HFFc6 (cell line): ENCODE measurements at places on chromosomes 13 and 19. TPM values are rescaled to one million over a fixed set of nuclear protein-coding genes. Genes with fewer than 3 reads are reported as not detected.

- H3K27me3 ChIP-seq, result no peaks in the 10 kb centered on the region
- DNase-seq, result no peak
- H3K4me3 ChIP-seq, result no peak overlapping the region
- H3K4me1 ChIP-seq, result no peaks in the 10 kb centered on the region
- H3K27ac ChIP-seq, result no peak overlapping the region
Measured at GRCh38 chr13:39575641-39576238, 27.3 kb downstream of the LHFPL6 start.

- peaks cover 18% of the 10 kb centered on the region for H3K36me3 ChIP-seq
- DNase-seq, result peak; percentile 57
- H3K4me1 ChIP-seq, result peaks cover 42% of the 10 kb centered on the region
- H3K27me3 ChIP-seq, result no peaks in the 10 kb centered on the region
- H3K27ac ChIP-seq, result peak overlapping the region; percentile 94
Measured at GRCh38 chr19:38830039-38830733, 1.4 kb downstream of the ECH1 start.

- peaks cover under 1% of the 10 kb centered on the region for H3K27me3 ChIP-seq
- H3K36me3 ChIP-seq, result no peaks in the 10 kb centered on the region; the same call in 1 of the 2 replicates
- DNase-seq, result peak; percentile 99
- peak within 1 kb of the TSS; percentile 88 for H3K4me3 ChIP-seq
- H3K27ac ChIP-seq, result peak within 1 kb of the TSS; percentile 94
Measured at GRCh38 chr19:48363810-48364597, at the start of the genes SYNGR4 and TMEM143. Gene SYNGR4, plus strand, starts transcription at chr19:48364367. Its CDS starts 1,476 bp downstream, at chr19:48365843. Gene TMEM143, minus strand, starts transcription at chr19:48363940. Its CDS starts 20 bp downstream, at chr19:48363920.

DNA sequence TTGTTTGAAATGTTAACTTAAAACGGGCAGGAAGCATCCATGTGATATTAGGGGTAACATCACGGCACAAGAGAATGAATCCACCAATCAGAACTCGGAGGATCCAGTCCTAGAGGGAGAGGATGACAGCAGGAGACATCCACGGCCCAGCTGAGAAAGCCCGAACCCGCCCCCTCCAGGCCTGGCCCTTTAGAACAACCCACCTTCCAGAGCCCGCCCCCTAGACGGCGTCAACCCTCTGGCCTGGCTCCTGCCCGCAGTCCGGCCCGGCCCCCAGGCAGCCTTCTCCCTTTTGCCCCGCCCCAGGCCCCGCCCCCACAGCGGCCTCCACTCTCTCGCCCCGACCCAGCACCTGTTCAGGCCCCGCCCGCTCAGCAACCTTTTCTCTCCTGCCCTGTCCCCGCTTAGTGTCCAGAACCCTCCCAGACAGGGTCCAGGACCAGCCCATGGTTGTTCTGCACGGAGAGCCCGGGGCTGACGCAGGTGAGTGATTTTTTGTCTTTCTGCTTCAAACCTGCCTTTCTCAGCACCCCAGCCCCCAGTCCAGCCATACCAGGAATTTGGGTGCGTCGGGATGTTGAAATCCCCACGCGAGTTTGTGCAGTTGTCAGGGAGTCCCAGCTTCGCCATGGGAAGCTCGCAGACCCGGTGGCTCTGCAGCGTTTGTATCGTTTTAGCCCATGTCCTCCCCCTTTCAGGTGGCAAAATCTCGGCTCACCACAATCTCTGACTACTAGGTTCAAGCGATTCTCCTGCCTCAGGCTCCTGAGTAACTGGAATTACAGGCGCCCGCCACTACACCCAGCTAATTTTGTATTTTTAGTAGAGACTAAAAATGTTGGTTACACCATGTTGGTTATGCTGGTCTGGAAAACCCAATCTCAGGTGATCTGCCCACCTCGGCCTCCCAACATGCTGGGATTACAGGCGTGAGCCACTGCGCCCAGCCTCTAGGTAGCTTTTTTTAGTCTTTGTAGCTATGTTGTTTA lies 16.1 kb downstream of the ZNF816 start:
- peaks cover 5% of the 10 kb centered on the region for H3K4me1 ChIP-seq
- no peak for DNase-seq
- peaks cover 34% of the 10 kb centered on the region for H3K36me3 ChIP-seq

GRCh38 chr19:17530586-17530985 lies 19.1 kb downstream of the PGLS start:
- peaks cover 8% of the 10 kb centered on the region; the same call in 1 of the 2 replicates for H3K36me3 ChIP-seq
- H3K4me1 ChIP-seq, result no peaks in the 10 kb centered on the region
- peaks cover 5% of the 10 kb centered on the region for H3K27me3 ChIP-seq
- DNase-seq, result no peak

GRCh38 chr19:1929021-1929742 lies 11.8 kb upstream of the CSNK1G2 start:
- peak overlapping the region; percentile 85 for H3K4me3 ChIP-seq
- no peaks in the 10 kb centered on the region for H3K36me3 ChIP-seq
- H3K27me3 ChIP-seq, result no peaks in the 10 kb centered on the region; the same call in 1 of the 2 replicates
- peaks cover 12% of the 10 kb centered on the region for H3K4me1 ChIP-seq
- peak overlapping the region; percentile 56 for H3K27ac ChIP-seq
- peak; percentile 50 for DNase-seq

DNA sequence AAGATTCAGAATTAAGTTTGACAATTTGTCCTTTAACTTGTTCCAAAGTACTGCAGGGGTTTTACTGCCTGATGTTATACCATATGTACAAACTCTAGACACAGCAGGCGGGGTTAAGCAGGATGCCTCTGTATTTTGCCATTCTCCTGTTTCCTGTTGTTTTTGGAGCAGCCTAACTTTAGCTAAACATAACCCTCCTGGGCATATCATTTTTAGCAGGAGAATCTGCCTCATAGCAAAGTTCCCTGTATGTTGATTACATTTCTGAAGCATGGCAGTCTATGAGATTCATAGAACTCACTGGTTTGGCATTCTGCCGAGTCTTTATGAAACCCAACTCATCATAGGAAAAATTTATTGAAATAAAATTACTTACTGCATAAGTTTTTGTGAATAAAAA lies 5.2 kb downstream of the LHFPL6 start:
- peak overlapping the region; percentile 20; the same call in 1 of the 2 replicates for H3K27ac ChIP-seq
- no peak for DNase-seq
- H3K36me3 ChIP-seq, result peaks cover 35% of the 10 kb centered on the region
- H3K4me1 ChIP-seq, result peaks cover 59% of the 10 kb centered on the region
- H3K27me3 ChIP-seq, result no peaks in the 10 kb centered on the region

GRCh38 chr19:29896802-29897201 lies 45.2 kb upstream of the URI1 start:
- no peak overlapping the region for H3K4me3 ChIP-seq
- H3K27ac ChIP-seq, result no peak overlapping the region
- no peaks in the 10 kb centered on the region for H3K4me1 ChIP-seq
- H3K27me3 ChIP-seq, result peaks cover 2% of the 10 kb centered on the region
- no peaks in the 10 kb centered on the region for H3K36me3 ChIP-seq

GRCh38 chr13:99926014-99926731 lies 45.4 kb downstream of the ZIC5 start:
- H3K27me3 ChIP-seq, result peaks cover 16% of the 10 kb centered on the region
- peaks cover 8% of the 10 kb centered on the region for H3K4me1 ChIP-seq
- H3K4me3 ChIP-seq, result peak overlapping the region; percentile 83
- peak; percentile 23 for DNase-seq
- no peak overlapping the region for H3K27ac ChIP-seq

- peaks cover 7% of the 10 kb centered on the region for H3K27me3 ChIP-seq
- no peak for DNase-seq
- peaks cover 12% of the 10 kb centered on the region for H3K36me3 ChIP-seq
- peaks cover 15% of the 10 kb centered on the region for H3K4me1 ChIP-seq
Measured at GRCh38 chr19:47414469-47414868, 4.9 kb downstream of the MEIS3 start.

DNA sequence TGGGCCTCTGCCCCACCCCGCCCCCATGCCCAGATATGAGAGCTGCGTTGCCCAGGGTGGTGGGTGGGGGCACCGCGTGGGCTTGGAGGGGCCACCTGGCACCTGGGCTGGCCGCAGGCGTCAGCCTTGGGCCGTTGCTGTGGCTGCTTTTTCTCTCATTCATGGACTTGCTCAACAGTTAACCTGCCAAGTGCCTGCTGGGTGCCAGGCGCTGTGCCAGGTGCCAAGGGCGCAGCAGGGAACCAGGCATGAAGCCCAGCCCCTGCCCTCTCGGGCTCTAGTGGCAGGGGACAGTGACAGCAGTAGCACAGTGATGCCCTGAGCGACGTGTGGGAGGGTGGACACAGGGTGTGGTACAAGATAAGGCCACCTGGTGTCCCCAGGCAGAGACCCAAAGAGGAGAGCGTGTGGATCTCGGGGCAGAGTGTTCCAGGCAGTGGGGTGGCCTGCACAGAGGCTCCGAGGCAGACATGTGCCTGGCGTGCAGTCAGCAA lies 28.1 kb downstream of the DHX34 start:
- H3K4me1 ChIP-seq, result no peaks in the 10 kb centered on the region
- no peak overlapping the region for H3K27ac ChIP-seq
- no peak overlapping the region for H3K4me3 ChIP-seq
- H3K27me3 ChIP-seq, result no peaks in the 10 kb centered on the region
- DNase-seq, result no peak
- H3K36me3 ChIP-seq, result peaks cover 7% of the 10 kb centered on the region

ELSPBP1 gene
- not detected in 3 replicates for total RNA-seq

CGB8 gene
- 0.77 to 3.1 TPM (median 0.80 TPM) in 3 replicates for total RNA-seq

OCEL1 gene
- total RNA-seq, result 14.2 to 20.9 TPM (median 18.7 TPM) in 3 replicates
